Keratinocyte (primary cell): ENCODE measurements at places on chromosomes 6 and 20. TPM values are rescaled to one million over a fixed set of nuclear protein-coding genes. Genes with fewer than 3 reads are reported as not detected.

GRCh38 chr6:160030103-160030502 is 61.2 kb downstream of the IGF2R start:
- peaks cover 11% of the 10 kb centered on the region for H3K4me1 ChIP-seq
- DNase-seq = no peak
- H3K4me3 ChIP-seq = no peak overlapping the region
- H3K27me3 ChIP-seq = no peaks in the 10 kb centered on the region
- peaks cover 35% of the 10 kb centered on the region for H3K36me3 ChIP-seq
- H3K27ac ChIP-seq = peak overlapping the region; percentile 48

DNA sequence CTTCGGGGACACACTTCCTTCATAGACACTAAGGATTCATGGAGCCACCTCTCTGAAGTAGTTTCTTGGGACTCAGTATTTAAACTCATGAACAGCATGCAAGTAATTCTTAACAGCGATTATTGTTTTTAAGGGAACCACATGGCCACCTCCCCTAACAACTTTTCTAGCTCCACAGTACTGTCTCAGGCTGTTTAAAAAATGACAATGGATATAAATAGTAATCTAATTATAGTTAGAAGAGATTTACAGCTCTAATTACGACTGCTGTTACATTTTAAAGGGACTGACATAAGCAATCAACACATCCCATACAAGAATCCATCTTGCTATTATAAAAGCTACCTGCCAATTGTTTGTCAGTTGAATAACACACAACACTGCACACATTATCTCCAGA is 72.1 kb upstream of the HDGFL1 start:
- no peaks in the 10 kb centered on the region for H3K4me1 ChIP-seq
- no peaks in the 10 kb centered on the region for H3K27me3 ChIP-seq
- H3K36me3 ChIP-seq = no peaks in the 10 kb centered on the region
- no peak overlapping the region for H3K27ac ChIP-seq
- no peak for DNase-seq

DNA sequence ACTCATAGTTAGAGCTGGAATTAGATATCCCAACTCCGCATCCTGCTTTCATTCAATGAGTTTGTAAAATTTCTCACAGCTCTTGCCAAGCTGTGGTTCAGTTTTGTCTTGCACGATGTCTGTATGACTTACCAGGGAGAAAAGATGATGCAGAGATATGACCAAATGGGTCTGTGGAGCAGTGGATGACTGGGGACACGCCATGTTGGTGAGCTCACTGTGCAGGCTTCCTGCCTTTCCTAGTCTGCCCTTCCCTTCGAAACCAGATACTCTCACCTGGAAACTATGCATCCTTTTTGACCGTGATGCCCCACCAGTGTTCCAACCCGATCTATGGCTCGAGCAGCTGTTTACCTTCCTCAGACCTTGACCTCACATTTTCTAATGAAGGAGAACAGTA is 262.7 kb upstream of the BMP2 start:
- no peak overlapping the region for H3K4me3 ChIP-seq
- no peaks in the 10 kb centered on the region for H3K36me3 ChIP-seq
- H3K27me3 ChIP-seq = no peaks in the 10 kb centered on the region
- H3K27ac ChIP-seq = no peak overlapping the region

DNA sequence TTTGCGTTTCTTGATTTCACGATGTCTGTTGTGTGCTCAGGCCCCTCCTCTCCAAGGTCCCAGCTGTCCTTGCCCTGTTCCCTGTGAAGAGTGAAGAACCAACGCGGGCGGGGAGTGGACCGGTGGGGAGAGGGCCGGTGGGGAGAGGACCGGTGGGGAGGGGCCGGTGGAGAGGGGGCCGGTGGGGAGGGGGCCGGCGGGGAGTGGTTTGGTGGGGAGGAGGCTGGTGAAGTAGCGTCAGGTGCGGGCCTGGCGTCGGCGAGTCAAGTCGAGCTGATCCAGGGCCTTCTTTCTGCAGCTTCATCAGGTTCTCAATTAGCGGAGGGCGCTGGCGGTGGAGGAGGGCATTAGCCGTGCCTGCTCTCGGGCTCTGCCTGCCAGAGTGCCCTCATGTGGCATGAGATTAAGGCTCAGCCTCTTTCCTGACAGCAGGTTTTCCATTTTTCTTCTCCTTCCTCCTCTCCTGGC is 21.2 kb upstream of the BHLHE23 start:
- H3K27me3 ChIP-seq = peaks cover 94% of the 10 kb centered on the region
- no peak overlapping the region for H3K27ac ChIP-seq

Gene LGSN
- not detected in 3 replicates for polyA plus RNA-seq

DNA sequence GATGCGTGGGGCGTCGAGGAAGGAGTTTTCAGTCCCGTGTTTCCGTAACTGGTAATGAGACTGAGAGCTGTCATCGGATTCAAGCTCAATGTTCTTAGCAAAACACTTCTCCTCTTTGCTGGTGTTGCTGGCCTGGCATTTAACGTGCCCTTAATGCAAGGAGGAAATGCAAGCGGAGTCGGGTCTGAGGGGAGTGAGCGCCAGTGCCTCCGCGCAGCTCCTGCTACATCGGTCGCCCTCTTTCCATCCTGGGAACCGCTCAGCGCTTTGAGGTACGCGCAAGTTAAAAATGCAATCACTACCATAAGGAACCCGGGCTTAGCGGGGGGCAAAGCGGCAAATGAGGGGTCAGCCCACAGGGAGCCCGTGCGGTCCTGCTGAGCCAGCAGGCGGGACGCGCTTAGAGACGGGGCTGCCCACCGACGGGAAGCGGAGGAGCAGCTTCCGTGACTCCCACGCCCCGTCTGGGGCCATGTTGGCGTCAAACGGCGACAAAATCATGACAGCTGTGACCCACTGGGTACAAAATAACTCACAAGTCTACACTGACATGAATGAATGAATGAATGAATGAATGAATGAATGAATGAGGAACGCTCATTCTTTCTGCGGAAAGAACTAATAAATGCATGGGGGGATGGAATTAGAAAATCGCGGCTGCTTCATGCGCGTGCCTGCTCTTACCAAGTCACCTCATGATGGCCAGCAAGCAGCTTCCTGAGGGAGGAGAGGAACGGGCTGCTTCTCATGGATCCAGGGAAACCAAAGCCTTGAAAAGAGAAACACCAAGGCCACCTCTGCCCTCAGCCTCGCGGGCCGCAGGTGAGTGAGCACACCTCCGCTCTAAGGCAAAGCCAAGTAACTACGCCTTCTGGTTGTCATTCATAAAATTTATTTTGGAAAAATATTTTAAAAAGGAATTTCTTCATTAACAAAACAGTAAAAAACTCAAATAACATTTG is 9.3 kb downstream of the DLL1 start:
- no peak for DNase-seq
- no peak overlapping the region for H3K4me3 ChIP-seq
- H3K4me1 ChIP-seq = peaks cover 7% of the 10 kb centered on the region
- no peaks in the 10 kb centered on the region for H3K27me3 ChIP-seq
- H3K36me3 ChIP-seq = peaks cover 28% of the 10 kb centered on the region

- no peaks in the 10 kb centered on the region for H3K27me3 ChIP-seq
- H3K4me3 ChIP-seq = no peak overlapping the region
- H3K27ac ChIP-seq = no peak overlapping the region
- DNase-seq = no peak
- H3K4me1 ChIP-seq = peaks cover 3% of the 10 kb centered on the region
Observed at GRCh38 chr6:40898073-40898472, 140.9 kb downstream of the UNC5CL start.

DNA sequence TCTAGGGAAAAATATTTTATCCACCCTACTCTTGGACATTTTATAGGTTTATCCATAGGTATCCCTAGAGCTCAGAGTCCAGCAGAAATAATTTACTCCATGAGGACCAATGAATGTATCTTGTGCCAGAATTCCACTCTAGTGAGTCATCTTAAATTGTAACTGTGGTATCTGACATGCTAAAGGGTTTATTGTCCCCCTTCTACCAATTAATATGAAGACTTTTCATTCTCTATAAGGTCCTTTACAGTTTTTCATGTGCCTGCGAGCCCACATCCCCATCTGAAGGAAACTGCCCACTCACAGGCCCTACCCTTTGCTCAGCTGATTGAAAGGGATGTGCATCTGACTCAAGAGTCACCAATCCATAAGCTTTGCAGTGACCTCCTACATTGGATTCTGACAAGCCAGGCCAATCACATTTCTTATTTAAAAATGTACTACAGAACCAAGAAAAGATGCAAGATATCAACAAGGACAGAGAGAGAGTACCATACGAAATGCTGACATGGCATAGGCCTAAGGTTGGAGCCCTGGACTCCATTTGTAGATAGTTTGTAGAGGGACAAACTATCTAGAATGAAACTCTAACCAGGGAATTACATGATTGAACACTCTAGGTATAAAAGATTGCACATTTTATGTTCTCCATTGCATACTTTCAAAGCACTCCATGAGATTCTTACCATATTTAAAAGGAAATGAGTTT is 93.4 kb upstream of the DEFB112 start:
- no peak overlapping the region for H3K4me3 ChIP-seq
- DNase-seq = no peak
- no peak overlapping the region for H3K27ac ChIP-seq
- no peaks in the 10 kb centered on the region for H3K36me3 ChIP-seq

Gene RFX6
- polyA plus RNA-seq = not detected in 3 replicates

DNA sequence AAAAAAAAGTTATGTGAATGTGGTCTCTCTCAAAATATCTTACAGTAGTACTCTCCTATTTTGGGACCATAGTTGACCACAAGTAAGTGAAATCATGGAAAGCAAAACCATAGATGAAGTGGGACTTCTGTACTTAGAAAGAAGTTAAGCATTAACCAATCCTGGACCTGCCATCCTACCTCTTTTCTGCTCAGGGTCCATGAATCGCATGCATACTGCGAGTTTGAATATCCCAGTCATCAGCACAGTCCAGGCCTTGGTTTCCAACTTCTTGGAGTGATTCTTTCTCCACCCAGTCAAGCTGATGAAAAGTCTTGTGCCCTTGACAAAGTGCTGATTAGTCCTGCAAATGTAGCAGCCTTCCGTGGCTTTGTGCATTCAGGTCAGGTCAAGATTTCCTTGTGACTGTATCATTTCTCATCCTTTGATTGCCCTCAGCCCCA is 46.0 kb downstream of the RNF217 start:
- H3K27ac ChIP-seq = no peak overlapping the region
- no peak overlapping the region for H3K4me3 ChIP-seq
- DNase-seq = no peak
- no peaks in the 10 kb centered on the region for H3K27me3 ChIP-seq
- H3K4me1 ChIP-seq = peaks cover 27% of the 10 kb centered on the region

Gene DYNLT2
- polyA plus RNA-seq = 0.17 to 0.58 TPM (median 0.21 TPM) in 3 replicates

GRCh38 chr6:118012944-118013343 is 105.9 kb downstream of the SLC35F1 start:
- H3K27ac ChIP-seq = no peak overlapping the region
- DNase-seq = no peak
- H3K4me3 ChIP-seq = no peak overlapping the region

DNA sequence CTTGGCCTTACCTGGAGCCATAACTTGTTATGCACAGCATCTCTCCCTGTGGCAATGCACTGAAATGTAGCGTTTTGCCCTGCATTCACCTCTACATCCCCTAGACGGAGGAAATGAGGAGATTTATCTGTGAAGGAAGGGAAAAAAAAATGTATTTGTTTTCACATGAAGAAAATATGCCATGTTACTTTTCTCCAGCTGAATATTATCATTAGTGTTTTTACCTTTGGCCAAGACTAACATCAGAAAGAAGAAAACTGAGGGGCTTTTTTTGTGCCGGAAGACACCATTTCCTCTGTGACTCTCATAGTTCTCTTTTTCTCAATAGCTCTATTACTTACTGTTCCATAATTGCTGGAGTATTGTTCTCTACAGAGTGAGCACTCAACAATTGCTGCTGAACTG is 280.4 kb downstream of the PTPRK start:
- H3K36me3 ChIP-seq = no peaks in the 10 kb centered on the region
- DNase-seq = no peak
- no peaks in the 10 kb centered on the region for H3K4me1 ChIP-seq
- no peak overlapping the region for H3K27ac ChIP-seq
- no peaks in the 10 kb centered on the region for H3K27me3 ChIP-seq

DNA sequence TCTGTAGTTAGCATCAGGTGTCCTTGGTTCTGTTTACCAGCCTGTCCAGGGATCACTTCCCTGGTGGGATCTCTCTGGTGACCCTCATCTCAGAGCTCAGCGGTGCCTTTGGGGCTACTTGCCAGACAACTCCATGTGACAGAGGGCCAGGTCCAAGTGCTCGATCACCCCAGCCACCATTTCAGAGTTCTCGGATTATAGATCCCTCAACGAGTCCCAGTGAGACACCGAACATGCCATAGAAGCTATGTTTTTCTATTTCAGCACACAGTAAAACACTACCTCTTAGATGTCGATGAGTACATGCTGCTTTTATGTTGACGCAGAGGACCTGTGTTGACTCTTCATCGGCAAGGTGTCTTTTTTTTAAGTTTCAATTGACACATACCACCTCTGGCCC is 170.1 kb upstream of the AKAP12 start:
- H3K4me1 ChIP-seq = peaks cover 11% of the 10 kb centered on the region
- H3K27ac ChIP-seq = no peak overlapping the region

GRCh38 chr20:25574411-25574810 is 10.9 kb downstream of the NINL start:
- no peak overlapping the region for H3K27ac ChIP-seq
- H3K27me3 ChIP-seq = no peaks in the 10 kb centered on the region
- H3K4me3 ChIP-seq = no peak overlapping the region
- no peak for DNase-seq
- H3K36me3 ChIP-seq = no peaks in the 10 kb centered on the region

DNA sequence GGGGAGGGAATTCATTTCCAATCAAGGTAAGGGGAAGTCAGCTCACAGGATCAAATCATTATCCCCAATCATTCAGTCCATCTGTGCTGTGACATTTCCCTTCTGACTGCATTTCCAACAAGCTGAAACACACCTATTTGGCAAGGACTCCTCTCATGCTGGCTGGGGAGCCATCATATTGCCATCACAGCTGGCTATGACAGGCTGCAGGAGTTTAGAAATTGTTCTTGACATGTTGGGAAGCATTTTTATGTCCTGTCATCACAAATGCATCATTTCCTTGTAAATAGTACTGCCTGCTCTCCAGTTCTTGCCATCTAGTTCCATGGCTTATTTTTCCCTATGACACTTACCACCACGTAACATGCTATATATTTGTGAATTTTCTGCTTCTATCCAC is 113.9 kb upstream of the TMEM170B start:
- no peaks in the 10 kb centered on the region for H3K27me3 ChIP-seq
- H3K36me3 ChIP-seq = no peaks in the 10 kb centered on the region
- H3K27ac ChIP-seq = no peak overlapping the region
- DNase-seq = no peak
- H3K4me1 ChIP-seq = peaks cover 6% of the 10 kb centered on the region

Gene ARHGAP40
- polyA plus RNA-seq = 1.0 to 1.9 TPM (median 1.2 TPM) in 3 replicates

- no peak overlapping the region for H3K4me3 ChIP-seq
- H3K4me1 ChIP-seq = peaks cover 14% of the 10 kb centered on the region
- no peaks in the 10 kb centered on the region for H3K36me3 ChIP-seq
Observed at GRCh38 chr6:43376551-43376981, 7.1 kb upstream of the ZNF318 start.

Gene HDGFL1
- polyA plus RNA-seq = not detected in 3 replicates

Gene PDYN
- polyA plus RNA-seq = 0.03 TPM in 1 of 3 replicates, not detected in the others

Gene PTPRT
- polyA plus RNA-seq = under 0.01 TPM in 1 of 3 replicates, not detected in the others
